Activated naive CD8-positive, alpha-beta T cell treated with anti-CD3 and anti-CD28 coated beads for 36 hours (primary cell): ENCODE measurements at places on chromosomes 13 and 19. TPM values are rescaled to one million over a fixed set of nuclear protein-coding genes. Genes with fewer than 3 reads are reported as not detected.

The UQCRFS1 gene
- total RNA-seq = 60.1 TPM

DNA sequence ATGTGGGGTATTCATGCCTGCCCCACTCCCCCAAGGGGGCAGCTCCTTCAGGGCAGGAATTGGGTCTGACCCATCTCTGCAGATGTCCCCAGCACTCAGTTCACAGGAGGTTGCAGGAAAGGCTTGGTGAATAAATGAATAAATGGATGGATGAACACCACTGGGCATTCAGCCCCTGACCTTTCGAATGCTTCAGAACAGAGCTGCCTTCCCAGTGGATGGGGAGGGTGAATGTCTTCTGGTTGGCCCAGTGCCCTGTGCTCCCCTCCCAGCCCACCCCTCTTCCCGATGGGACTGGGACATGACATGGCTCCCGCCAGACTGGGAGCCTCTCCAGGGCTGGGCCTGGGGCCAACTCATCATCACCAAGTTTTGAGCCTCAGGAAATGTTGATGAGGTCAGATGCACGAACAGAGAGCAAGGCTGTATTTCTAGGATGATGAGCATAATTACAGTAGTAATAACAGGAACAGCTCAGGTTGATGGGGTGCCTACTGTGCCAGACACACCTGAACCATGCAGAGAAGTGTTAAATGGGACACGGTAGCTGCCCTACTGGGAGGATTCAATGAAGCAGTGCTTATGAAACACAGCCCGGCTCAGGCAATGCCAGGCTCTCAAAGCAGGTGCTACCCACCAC is 25.7 kb downstream of the VRK3 start:
- DNase-seq = no peak

DNA sequence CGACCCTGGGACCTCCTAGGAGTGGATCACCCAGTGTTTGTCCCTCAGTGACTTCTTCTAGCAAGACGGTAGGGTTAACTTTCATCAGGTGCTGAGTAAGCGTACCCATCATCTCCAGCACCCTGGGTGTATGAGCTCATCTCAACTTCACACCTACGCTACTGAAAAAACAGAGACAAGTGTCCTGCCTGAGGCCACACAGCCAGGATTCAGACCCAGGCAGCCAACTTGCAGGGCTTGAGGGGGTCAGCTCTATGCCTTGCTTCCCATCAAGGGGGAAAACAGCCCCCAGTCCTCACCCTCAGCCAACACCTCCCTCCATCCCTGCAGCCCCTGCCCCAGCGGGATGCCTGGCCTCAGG is 4.6 kb downstream of the TLE2 start:
- DNase-seq = no peak

GRCh38 chr19:29833614-29834261 is 21.9 kb downstream of the CCNE1 start:
- DNase-seq = no peak
